ENCODE measurements at places on chromosomes 1 and 21. TPM values are rescaled to one million over a fixed set of nuclear protein-coding genes. Genes with fewer than 3 reads are reported as not detected.

GRCh38 chr1:62265956-62266935, 53.0 kb downstream of the KANK4 start:
- H3K27ac ChIP-seq = no peak overlapping the region
- no peaks in the 10 kb centered on the region for H3K36me3 ChIP-seq
- H3K4me1 ChIP-seq = no peaks in the 10 kb centered on the region
- no peak overlapping the region for H3K4me3 ChIP-seq
- DNase-seq = no peak
- no peaks in the 10 kb centered on the region for H3K27me3 ChIP-seq

GRCh38 chr21:39115576-39116235, 67.5 kb downstream of the PSMG1 start:
- H3K27ac ChIP-seq = no peak overlapping the region
- H3K36me3 ChIP-seq = no peaks in the 10 kb centered on the region
- H3K4me3 ChIP-seq = no peak overlapping the region
- H3K4me1 ChIP-seq = no peaks in the 10 kb centered on the region

DNA sequence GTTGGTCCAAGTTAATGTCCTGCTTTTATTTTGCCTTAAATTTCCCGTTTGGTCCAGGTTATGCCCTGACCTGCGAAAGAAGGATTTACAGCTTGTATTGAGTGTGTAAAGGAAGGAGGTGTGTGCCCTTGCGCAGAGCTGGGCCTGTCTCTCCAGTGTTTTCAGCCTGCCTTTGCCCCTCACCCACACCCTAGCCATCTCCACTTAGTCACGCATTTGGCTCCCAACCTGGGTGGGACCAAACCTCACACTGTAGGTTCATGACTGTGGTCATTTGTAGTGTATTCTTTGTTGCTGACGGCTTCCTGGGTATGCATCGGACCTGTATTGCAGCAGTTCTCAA, 572 bp upstream of the SRSF10 start:
- H3K27ac ChIP-seq = peak overlapping the region; percentile 95
- peak; percentile 44 for DNase-seq
- peaks cover 6% of the 10 kb centered on the region for H3K4me1 ChIP-seq
- H3K4me3 ChIP-seq = peak overlapping the region; percentile 90
- no peaks in the 10 kb centered on the region for H3K27me3 ChIP-seq

GRCh38 chr1:77539519-77540142, 142.8 kb downstream of the ZZZ3 start:
- no peak overlapping the region for H3K4me3 ChIP-seq
- no peaks in the 10 kb centered on the region for H3K27me3 ChIP-seq
- H3K4me1 ChIP-seq = no peaks in the 10 kb centered on the region

REN gene
- 0.82 TPM for total RNA-seq

Data from colonic mucosa (tissue), 4 donors.